ENCODE measurements at places on chromosomes 11 and 22. TPM values are rescaled to one million over a fixed set of nuclear protein-coding genes. Genes with fewer than 3 reads are reported as not detected.

HIC2 gene
- 0.53 TPM for total RNA-seq

FIBIN gene
- total RNA-seq, result not detected

NPAS4 gene
- not detected for total RNA-seq

MS4A12 gene
- not detected for total RNA-seq

OR8K5 gene
- total RNA-seq, result not detected

Data from A172 (cell line).